ENCODE measurements at places on chromosomes 11 and 22.

DNA sequence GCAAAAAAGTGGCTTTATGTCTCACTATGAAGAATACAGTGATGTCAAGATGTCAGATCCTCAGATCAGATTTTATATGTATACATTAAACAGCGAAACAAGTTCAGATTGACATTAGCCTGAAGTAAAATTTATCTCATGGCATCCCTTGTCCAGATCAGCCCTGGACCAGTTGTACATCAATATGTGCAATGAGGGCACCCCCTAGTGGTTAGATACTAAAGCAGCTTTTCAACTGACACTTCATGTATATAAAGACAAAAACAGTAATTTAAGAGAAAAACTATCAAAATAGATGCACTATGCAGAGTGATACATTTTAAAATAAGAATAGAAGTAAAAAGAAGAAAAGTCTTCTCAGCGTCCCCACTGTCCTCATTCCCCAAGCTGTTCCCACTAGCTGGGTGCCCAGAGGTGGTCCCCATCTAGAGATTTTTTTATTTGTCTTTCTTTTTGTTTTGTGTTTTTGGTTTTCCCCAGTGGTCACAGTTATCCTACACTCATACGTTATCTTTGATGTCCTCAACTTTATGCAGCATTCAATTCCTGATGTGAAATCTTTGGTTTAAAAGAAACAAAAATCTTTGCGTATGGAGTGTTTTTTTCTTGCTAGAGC, 2193.4 kb upstream of the RAG2 start:
- DNase-seq = peak; percentile 33

- DNase-seq = no peak
Observed at GRCh38 chr11:72363112-72363511, 71.2 kb downstream of the CLPB start.

DNA sequence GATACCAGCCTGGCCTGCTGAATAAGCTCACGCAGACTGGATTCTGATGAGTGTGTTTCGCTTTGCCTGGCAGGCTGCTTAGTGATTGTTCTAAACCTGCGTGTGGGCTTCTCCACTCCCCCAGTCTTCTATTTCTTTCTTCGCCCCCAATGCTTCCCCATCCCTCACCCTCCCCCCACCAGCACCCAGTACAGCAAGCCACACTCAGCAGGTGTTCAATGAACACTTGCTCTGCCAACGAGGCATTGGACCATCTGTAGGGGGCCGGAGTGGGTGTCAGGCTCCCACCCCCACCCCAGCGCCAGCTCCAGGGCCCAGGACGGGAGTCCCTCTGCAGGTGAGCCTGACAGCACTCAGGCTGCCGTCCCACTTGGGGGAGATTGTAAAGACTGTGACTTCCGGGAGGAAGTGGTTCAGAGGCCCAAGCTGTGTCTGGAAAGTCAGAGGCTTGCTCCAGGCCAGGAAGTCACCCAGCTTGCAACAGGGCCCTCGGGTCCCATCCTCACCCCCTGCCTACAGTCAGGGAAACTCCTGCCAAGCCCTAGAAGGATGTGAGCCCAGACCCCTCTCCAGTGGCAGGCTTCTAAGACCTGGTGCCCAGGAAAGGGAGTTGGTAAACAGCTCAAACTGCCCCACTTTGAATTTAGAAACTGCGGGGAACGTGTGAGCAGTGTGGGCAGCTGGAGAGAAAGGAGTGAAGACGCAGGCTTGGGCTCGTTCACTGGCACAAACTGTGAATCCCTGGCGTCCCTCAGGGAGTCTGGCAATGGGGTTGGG, 66.3 kb upstream of the PRDM11 start:
- DNase-seq = peak; percentile 67

- no peak for DNase-seq
Observed at GRCh38 chr11:17416492-17416891, 28.0 kb upstream of the KCNJ11 start.

DNA sequence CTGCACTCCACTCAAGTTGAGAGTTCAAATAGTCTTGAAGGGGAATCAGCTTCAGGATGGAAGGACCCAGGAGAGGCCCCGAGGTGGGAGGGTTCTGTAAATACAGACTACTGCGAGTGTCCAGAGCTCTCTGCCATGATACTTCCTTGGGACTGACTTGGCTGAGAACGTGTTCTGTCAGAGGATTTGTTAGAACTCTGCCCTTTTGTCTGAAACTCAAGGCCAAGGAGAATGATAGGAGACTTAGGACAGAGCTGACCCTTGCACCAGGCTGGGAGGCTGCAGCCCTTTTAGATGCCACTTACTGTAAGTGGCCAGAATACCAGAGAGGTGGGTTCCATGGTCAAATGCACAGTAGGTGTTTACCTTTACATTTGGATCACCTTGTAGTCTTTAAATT, 2.9 kb upstream of the ATF4 start:
- no peak for DNase-seq

GRCh38 chr11:77267962-77268361, 33.5 kb downstream of the GDPD4 start:
- no peak for DNase-seq

DNA sequence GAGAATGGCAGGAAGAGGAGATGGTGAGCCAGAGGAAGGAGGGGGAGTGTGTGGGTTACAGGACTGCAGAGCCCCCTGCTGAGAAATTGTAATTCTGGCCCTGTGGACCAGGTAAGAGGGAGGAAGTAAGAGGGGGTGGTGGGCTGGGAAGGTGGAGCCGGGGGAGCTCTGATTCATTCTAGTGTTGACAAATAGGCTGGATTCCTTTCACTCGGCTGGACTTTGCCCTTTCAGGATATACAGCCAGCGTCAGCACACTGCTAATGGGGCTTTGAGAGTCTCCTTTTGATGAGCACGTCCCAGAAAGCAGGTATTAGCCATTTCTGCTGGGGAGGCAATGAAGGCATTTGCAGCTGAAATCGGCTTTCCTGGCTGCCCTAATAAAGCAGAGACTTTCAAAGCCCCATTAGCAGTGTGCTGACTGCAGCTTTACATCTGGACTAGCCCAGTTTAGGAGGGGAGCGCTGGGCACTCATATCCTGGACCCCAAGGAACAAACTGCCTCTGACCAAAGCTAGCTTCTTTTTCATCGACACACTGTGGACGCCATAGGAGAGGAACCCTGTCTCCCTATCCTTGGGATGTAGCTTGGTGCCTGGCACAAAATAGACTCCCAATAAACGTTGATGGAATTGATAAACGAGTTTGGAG, 44.8 kb upstream of the CADM1 start:
- DNase-seq = no peak

- DNase-seq = no peak
Observed at GRCh38 chr11:4441515-4441914, 7.6 kb upstream of the OR52K2 start.

DNA sequence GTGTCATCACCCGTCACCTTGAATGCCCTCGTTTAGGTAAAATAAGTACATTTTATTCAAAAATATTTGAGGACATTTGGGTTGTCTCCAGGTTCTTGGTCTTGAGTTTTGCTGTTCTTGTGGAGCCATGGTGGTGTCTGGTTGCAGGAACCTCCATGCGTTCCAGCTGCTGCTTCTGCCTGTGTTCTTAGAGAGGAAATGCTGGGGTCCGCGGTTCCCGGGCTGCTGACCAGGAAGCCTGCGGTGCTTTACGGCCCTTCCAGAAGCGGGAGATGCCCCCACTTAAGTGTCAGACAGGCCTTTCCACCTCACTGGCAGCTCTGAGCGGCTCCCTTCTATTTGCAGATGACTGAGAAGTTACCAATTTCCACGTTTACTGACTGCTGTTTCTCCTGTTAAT, 66.8 kb downstream of the LRP5 start:
- DNase-seq = peak; percentile 56

GRCh38 chr11:26084313-26084712, 247.6 kb upstream of the ANO3 start:
- DNase-seq = no peak

DNA sequence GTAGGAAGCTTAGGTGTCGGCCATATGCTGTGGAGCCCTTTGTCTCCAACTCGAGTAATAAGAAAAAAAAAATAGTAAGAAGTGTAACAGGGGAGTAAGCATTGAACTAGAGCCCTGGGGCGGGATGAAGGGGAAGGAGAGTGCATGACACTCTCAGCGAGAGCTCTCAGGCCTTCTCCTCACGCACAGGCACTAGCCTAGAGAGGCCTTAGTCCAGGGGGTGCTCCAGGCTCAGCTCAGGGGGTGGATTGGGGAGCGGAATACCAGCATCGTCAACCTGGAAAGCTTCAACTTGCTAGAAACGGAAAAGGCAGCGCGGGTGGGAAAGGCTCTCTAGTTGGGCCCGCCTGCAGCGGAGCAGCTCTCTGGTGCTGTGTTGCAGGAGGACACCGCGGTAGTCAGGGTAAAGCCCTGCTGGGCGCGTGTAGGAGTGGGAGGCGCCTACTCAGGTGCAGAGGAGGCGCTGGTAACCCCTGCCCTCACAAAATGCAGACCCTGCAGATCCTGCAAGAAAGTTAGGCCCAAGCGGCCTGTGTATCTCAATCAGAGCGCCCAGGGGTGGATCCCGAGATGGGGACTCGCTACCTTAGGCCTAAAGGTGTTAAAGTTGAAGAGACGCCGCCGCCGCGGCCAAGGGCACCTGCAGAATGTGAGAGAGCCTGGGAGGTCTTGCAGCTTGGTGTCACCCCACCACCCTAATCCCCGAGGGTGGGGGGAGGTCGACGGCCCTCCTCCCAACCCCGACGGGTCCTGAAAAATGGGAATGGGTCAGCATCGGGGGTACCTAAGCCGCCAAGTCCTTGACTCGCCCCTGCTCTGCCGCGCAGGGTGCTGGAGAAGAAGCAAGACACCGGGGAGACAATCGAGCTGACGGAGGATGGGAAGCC, 2.8 kb downstream of the SLC17A6 start:
- no peak for DNase-seq

DNA sequence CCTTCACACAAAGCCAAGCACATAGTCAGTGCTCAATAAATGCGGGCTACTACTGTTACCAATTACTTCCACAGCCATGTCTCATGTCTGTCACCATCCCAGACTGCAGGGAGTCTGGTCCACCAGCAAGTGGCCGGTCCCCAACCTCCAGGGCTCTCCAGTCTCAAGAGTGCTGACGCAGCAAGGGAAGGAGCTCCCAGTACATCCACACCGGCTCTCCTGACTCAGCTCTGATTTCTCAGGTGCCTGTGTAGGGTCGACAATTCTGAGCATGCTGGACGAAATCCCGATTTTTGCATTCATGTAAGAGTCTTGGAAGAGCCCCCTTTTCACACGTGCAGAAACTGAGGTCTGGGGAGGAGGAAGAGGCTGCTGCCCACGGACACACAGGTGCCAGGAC, 10.3 kb upstream of the NEFH start:
- DNase-seq = no peak

DNA sequence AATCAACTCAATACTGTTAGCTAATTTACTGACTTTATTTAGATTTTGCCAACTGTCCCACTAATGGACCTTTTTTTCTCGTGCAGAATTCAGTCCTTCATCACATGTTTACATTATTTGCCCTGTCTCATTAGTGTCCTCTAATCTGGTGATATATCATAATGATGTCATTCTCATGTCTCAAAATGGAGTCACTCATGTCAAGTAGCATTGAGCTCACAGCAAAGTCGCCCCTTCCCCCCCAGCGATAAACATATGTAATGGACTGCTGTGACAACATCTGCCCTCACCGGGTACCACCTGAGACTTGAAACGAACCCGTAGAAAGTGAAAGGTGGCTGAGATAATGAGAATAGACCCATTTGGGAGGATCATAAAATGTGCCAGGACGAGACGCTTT, 37.6 kb downstream of the HIPK3 start:
- DNase-seq = no peak

- no peak for DNase-seq
Observed at GRCh38 chr11:47377571-47378009, 757 bp downstream of the SPI1 start.

- DNase-seq = no peak
Observed at GRCh38 chr22:43861529-43861928, 784 bp downstream of the SULT4A1 start.

DNA sequence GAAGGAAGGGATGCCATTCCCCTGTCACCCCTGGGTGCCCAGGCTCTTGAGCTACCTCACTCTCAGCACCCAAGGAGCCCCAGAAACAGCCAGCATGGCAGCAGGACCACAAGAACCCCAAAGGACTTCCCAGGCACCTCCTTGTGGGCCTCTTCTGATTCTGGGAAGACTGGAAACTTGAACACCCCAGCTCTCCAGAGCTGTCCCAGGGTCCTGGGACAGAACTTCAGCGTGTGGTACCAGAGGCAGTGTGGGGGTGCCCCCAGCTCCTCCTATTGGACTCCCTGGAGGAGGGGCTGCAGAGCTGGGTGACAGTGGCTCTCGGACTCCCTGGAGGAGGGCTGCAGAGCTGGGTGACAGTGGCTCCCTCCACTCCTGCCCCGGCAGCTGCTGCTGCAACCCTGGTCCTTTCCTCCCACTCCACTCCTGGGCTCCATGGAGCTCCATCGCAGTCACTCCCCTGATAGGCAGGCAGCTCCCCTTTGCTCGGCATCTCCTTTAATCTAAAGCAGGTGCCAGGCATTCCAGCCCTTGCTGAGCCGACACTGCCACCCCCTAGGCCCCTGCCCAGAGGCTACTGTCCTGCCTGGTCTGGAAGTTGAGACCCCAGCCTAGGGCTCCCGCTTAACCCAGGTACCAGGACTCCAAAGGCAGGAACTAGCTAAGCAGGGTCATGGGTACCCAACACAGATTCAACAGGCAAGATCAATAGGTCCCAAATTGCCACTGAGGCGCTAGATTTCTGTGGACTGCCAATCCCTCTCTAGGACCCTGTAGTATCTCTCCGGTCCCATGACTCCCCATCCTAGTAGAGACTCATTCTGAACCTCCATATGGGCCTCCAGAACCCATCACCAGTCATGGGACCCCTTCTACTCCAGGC, 2.7 kb downstream of the BCL9L start:
- DNase-seq = no peak

GRCh38 chr22:42298746-42299145, 28.3 kb upstream of the TCF20 start:
- DNase-seq = no peak

GRCh38 chr11:62832336-62833234, at the start of gene TEX54:
Gene TEX54, minus strand, starts transcription at chr11:62832841.
- DNase-seq = peak; percentile 53

GRCh38 chr11:93974759-93975158, 46.4 kb upstream of the HEPHL1 start:
- no peak for DNase-seq

DNA sequence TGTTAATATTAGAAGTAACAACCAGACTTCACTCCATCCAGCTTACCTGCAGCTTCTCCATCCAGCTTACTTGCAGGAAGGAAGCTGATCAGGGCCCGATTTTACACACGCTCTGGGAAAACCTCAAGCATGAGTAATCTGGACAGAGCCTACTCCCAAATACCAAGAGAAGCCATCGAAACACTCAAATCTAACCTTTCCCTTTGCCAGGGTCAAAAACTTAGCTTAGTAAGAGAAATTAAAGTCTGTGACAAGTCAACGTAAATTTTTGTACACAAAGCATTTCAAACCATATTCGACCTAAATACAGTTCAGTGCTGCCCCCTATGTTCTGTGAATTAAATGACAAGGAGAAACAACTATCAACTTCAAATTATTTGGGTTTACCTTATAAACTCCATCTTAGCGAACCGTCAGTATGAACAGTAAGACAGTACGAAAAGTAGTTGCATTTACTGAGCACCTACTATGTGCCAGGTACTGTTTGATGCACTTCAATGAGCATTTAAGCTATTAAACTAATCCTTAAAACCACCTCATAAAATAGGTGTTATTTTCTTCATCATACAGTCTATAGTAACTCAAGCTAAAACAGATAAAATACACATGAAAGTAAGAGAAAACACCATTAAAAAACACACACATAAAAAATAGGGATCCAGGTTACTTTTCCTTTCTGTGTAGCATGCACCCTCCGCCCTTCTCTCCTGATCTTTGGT, 36.9 kb downstream of the ARFGAP3 start:
- DNase-seq = no peak
